ENCODE measurements at places on chromosomes 13 and 19.

DNA sequence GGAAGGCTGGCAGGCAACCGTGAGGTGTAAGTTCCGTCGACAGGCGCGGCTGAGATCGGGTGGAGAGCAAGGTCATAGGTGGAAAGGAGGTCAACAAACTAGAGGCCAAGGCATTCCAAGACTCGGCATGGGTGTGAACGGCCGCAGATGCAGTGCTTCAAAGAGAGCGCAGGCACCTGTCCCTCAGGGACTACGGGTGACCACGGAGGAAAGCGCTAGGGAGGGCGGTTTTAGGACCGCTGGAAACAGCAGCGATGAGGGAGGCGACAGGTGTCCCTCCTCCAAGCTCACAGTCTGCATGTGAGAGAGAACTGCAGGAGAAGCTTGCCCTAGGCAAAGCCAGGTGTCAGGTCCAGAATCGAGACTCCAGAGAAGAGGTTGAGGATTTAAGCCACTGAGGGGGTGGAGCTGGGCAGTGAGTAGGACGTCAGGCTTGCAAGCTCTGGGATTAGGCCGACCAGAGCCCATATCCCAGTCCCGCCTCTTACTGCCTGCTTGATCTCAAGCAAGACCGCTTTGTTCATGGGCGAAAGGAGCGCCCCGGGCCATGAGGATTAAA lies 1.6 kb upstream of the MLNR start:
- DNase-seq = no peak

DNA sequence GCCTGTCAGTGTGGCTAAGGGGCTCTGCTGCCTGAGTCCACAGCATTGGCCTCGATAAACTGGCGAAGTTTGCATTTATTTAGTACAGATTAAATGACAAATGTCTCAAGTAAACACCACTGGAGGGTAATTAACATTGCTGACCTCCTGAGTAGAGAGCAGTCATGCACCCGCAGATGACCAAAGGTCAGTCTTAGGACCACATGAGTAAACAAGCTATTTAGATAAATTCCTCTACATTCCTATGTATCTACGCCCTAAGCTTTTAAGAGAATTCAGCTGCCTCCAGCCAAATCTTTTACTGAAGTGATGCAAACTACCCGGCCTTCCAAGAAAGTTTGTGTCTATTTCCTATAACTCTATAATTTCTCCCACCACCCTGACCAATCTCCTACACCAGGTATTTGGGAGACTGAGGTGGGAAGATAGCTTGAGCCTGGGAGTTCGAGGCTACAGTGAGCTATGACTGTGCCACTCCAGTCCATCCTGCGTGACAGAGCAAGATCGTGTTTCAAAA lies 22.9 kb downstream of the CD70 start:
- DNase-seq = no peak

DNA sequence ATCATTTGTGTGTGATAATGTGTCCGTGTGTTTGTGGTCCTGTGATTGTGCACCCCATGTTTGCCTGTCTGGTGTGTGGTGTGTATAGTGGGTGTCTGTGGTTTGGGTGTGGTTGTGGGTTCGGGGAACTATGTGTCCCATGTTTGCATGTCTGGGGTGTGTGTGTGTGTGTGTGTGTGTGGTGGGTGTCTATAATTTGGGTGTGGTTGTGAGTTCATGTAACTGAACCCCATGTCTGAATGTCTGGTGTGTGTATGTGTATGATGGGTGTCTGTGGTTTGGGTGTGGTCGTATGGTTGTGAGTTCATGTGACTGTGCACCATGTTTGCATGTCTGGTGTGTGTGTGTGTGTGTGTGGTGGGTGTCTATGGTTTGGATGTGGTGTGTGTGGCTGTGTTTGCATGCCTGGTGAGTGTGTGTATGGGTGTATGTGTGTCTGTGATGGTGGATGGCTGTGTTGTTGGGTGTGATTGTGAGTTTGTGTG lies 11.1 kb upstream of the NFIX start:
- DNase-seq = no peak

- DNase-seq = no peak
Measured at GRCh38 chr13:101140087-101140770, 276.1 kb downstream of the NALCN start.

DNA sequence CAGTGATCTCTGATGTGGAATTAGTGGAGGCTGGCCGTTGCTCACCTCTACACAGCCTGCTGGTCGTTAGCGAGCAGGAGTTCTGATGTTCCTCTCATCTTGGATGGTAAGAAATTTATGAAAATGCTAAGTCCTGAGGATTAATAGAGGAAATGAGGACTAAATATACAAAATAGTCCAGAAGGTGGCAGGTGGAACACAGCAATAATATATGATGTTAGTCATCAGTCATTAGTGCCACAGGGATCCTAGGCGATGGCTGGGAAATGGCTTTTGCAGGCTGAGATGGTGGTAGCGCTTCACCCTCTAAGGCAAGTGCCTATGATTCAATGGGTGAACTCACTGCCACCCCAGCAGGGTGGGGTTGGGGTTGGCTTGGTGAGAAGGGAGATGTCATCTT lies 338.6 kb upstream of the TMTC4 start:
- no peak for DNase-seq

DNA sequence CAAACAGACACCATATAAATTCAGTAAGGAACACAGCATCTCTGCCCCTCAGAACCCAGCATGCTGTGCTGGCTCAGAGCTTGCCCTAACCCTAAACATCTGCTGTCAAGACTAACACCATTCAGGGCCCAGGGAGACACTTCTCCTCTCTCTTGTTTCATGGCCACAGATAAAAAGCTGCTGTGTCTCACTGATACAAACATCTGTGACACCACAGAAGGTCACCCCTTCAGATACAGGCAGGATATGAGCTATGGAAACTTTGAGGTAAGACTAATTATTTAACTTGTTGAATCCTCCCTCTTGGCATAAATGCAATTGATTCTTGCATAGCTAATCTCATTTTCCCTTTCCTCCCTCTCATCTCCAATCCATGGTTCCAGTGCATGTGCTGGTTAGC lies 61.6 kb upstream of the GPR12 start:
- no peak for DNase-seq

DNA sequence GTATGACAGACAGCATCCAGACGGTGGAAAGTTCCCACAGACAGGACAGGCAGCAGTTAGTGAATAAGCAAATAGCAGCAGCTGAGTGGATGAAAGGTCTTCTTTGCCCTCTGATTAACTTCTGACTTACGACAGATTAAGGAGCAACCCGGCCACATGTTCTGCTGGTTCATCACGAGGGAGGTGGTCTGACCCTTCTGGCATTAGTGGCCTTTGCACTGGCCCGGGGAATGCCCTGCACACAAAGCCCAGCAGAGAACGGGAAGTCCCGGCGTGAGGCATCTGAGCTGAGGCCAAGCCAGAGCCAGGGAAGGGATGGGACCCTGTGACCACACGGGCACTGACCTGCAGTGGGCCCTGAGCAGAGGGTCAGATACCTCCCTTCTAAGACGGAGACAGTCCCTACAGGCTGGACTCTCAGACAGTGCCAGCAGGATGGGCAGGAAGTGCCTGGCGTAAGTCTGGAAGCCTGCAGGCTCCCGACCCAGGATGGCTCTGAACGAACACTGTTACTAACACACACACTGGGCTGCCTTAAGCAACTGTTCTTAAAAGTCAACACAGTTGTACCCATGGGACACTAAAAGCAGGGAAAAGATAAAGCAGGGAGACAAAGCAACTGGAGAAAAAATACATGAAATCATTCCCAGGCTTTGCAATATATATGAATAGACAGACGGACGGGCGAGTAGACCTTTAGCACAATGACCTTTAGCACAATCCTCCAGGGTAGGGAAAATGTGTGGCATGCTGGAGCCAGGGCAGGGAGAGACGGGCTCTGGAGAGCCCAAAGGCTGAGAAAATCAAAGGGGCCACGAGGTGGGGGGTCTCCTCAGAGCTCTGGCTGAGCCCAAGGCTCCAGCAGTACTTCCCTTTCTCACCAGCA lies 6.3 kb downstream of the C19orf12 start:
- DNase-seq = no peak

- no peak for DNase-seq
Measured at GRCh38 chr13:109333893-109334651, 452.3 kb downstream of the IRS2 start.

DNA sequence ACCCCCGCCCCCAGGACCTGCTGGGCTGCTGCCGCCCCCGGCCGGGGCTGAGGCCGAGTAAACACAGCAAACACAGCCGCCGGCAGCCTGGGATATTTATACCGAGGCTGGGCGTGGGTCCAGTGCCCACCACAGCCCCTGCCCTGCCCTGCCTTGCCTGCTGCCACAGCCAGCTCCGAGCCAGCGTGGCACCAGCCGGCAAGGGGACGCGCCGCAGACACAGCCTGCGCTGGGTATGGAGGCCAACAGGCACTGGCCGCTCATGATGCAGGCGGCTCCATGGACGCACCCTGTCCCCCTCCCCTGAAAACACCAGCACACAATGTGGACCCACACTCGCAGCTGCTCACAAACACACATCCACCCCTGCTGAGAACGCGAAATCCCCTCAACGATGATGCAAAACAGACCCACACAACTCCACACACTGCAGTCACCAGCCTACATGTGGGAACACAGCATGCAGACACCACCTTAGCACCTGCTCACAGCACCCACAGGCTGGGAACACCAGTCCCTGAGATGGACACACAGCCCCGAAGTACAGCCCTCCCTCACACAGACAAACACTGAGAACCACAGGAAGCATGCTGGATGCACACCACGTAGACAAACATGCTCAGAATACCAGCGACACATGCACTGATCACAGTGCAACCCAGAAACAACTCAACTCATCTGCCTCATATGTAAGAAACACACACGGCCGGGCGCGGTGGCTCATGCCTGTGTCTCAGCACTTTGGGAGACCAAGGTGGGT lies 16.2 kb downstream of the CCDC97 start:
- no peak for DNase-seq

GRCh38 chr13:109586509-109587346 lies 199.7 kb downstream of the IRS2 start:
- no peak for DNase-seq

Data from NCI-H446 (cell line).